Fibroblast of gingiva (primary cell): ENCODE measurements at places on chromosomes 5 and 9.
A peak's percentile ranks its signal among the peaks of the same experiment; 100 is the strongest.

DNA sequence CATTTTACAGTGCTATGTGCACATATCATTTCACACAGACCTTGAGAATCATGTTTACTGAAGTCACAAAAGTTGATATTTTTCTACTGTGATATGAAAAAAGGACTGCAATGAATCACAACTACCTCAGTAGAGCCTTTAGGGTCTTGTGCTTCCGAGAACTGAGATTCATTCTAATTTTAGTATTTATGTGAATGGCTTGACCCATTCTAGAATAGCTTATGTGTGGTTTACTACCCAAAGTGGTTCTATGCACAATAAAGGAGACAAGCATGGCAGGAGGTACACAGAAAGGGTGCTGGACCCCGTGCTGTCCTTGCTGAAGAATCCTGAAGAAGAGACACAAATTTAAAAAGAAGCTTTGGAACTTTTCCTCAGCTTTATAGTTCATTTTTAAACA, 28.2 kb downstream of the MEF2C start:
- DNase-seq, result no peak

DNA sequence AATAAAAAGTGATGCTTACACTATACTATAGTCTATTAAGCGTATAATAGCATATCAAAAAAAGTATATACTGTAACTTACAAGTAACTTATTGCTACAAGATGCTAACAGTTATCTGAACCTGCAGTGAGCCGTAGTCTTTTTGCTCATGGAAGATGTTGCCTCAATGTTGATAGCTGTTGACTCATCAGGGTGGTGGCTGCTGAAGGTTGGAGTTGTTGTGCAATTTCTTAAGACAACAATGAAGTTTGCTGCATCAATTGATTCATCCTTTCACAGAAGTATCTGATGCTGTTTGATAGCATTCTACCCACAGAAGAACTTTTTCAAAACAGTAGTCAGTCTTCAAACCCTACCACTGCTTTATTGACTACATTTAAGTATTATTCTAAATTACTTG, 7.8 kb upstream of the C9orf40 start:
- peak; percentile 79 for DNase-seq

- peak; percentile 41 for DNase-seq
Observed at GRCh38 chr5:61625681-61626621, 293.9 kb downstream of the ZSWIM6 start.

GRCh38 chr9:91419222-91420191, 4.1 kb downstream of the NFIL3 start:
- peak; percentile 94 for DNase-seq

DNA sequence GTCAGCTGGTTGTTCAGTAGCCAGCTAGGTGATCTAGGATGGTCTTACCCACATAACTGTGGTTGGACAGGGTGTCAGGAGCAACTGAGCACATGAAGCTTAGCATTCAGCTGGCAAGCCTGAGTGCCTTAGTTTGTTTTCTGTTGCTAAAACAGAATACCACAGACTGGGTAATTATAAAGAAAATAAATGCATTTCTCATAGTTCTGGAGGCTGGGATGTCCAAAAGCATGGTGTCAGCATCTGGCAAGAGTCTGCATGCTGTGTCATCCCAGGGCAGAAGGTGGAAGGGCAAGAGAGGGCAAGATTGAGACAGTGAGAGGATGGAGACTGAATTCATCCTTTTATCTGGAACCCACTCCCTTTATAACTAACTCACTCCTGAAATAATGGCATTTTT, 921.5 kb downstream of the TLE4 start:
- DNase-seq, result no peak

DNA sequence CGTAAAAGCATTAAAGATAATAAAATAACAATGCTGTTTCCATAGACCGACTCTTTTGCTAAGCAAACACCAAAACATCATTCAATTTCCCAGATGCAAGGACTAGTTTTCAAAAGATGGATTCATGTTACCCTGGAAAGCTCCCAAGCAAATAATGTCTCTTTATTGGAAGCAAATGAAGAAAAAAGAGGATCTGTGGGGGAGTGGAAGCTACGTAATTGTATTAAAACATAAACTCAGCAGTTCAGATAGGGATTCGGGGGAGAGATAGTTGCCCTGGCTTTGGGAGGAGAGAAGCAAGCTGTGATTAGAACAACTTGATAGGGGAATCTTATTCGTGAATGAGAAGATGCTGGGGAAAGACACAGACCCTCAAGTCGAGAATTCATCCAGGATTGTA, 491.0 kb upstream of the CLINT1 start:
- DNase-seq, result peak; percentile 26

DNA sequence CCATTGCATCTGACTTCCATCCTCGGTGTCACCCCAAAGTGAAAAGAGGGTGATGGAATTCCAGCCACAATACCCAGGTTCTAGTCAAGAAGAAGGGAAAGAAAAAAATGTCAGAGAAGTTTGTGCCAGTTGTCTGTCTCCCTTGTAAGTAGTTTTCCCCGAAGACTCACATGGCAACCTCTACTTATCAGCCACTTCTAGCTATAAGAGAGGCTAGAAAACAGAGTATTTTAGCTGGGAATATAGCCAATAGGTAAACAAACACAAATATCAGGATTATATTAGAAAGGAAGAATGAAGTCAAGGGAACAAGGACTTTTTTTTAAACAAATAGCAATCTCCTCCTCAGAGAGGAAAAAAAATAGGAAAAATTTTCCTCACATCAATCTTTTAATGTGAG, 12.2 kb upstream of the ISL1 start:
- no peak for DNase-seq

GRCh38 chr5:111345731-111346130, 121.5 kb downstream of the CAMK4 start:
- peak; percentile 7 for DNase-seq

- DNase-seq, result no peak
Observed at GRCh38 chr5:14768508-14769365, 102.8 kb downstream of the ANKH start.

DNA sequence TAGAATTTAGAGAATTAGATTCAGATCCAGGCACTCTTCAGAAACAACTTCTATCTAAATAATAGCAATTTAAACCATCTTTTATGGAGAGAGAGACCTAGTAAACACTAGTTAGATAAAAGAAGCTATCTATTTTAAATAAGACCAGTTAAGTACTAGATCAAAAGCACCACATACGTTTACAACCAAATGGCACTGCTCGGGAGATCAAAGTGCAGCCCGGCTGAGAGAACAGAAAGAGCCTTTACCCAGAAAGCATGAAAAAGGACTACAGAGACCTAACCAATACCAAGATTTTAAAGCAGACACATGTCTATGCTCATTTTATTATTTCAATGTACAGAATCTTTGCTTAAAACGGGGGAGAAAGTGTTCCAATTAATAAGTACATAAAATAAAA, 30.8 kb downstream of the LIX1 start:
- no peak for DNase-seq

GRCh38 chr9:32735476-32735875, 47.9 kb upstream of the TMEM215 start:
- no peak for DNase-seq

- no peak for DNase-seq
Observed at GRCh38 chr5:151469386-151469785, 22.0 kb downstream of the SLC36A1 start.

DNA sequence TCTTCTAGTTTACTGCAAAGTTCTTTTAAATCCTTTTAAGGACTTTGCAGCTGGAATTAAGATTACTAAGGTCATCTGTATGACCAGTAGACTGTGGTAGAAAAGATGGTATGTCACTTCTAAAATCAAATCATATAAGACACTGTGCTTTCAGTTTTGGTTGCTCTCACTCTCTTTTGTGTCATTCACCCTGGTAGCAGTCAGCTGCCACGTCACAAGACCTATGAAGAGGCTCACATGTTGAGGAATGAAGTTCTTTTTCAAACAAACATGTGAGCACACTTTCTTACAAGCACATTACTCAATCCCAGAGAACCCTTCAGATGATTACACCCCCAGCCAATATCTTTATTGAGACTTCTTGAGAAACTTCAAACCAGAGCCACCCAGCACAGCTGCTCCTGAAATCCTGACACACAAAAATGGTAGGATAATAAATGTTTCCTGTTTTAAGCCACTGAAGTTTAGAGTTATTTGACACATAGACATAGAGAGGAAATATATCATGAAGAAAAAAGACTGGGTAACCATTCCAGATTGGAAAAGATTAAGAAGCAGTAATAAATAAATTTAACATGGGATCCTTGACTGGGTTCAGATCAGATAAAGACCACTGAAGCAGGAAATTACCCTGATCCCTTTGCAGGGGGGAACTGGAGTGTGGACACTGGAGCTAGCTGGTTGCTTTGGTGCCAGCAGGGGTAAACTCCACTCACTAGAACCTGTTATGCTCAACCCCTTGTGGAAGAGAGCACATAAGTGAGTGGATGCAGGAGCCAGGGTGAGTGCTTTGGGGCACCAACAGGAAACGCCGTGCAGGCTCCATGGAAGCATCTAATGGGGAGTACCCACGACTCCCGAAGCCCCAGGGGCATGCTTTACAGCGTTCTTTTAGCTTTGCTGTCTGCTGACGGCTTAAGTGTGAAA, 64.1 kb downstream of the SLCO4C1 start:
- no peak for DNase-seq
